ENCODE measurements at places on chromosomes 5 and 9.

DNA sequence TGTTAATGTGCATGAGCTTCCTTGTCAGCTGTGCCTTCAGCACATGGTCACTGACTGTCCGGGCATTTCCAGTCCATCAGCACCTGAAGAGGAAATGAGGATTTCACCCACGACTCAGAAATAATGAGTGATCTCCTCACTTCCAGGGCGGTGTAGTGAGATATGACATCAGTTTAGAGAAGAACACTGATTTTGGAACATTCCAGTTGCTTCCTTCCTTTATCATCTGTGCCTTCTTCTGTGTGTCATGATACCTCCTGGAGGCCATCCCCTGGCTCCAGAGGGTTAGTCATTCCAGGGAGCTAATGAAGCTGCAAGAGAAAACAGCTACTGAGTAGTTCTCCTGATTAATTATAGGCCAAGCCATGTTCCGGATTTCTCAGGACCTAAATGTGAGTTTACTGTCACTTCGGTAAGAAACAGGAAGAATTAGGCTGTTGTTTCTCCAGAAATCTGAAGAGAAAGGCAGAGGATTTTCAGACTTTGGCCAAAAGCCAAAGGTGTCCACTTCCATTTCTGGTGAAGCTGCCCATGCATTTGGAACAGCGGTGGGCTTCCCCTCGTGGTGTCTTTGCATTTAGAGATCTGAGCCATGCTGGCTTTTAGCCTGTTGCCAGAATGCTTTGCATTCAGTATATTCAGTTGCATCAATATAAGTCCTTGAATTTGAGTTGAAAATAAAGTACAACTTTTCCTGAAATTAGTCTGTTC, 161.3 kb upstream of the OTULINL start:
- no peak for DNase-seq

GRCh38 chr9:137745541-137745991, 126.8 kb downstream of the EHMT1 start:
- peak; percentile 42 for DNase-seq

DNA sequence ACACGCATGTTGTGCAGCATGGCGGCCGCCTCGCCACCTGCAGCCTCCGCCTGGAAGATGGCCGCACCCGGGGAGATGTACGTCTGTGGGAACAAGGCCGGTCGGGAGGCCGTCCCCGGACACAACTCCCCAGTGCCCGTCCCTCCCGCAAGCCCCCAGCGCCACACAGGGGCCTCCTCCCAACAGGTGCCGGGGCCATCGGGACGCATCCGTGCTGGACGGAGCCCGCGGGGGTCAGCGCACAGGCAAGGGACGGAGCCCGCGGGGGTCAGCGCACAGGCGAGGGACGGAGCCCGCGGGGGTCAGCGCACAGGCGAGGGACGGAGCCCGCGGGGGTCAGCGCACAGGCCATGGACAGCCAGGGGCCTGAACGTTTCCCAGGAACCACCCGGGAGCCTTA, 26.5 kb downstream of the SLC12A7 start:
- DNase-seq: no peak

GRCh38 chr5:142839711-142840346, 69.7 kb downstream of the ARHGAP26 start:
- DNase-seq: no peak

- no peak for DNase-seq
Measured at GRCh38 chr5:80146046-80146445, 109.8 kb downstream of the SERINC5 start.

DNA sequence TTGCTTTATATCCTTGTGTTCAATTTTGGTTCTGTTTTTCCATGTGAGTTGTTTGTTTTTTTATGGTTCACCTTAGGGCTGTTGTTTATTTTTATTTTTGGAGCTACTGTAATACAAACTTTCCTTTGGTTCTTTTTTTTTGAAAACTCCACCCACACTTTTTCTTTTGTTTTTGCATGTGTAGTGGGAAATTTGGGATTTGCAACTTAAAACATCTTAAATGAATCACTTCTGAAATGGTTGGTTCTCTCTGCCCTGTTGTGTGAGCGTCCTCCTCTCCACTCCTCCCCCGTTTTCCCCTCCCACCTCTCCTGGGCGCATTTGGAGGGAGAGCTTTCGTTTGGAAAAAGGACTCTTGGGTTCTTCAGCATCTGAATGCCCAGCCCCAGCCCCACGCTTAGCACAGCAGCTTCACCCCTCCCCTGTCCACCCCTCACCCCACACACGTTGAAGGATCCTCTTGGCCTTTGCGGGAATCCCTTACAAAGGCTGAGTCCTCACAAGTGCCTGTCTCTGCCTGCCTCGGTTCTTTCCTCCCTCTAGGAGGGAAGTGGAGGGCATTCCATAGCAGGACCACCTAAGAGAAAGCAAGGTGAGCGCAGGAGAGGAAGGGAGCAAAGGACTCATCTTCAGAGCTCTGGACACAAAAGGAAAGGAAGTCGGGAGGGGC, 67.2 kb downstream of the DMRT1 start:
- no peak for DNase-seq

GRCh38 chr5:40669606-40670390, 9.9 kb upstream of the PTGER4 start:
- no peak for DNase-seq

DNA sequence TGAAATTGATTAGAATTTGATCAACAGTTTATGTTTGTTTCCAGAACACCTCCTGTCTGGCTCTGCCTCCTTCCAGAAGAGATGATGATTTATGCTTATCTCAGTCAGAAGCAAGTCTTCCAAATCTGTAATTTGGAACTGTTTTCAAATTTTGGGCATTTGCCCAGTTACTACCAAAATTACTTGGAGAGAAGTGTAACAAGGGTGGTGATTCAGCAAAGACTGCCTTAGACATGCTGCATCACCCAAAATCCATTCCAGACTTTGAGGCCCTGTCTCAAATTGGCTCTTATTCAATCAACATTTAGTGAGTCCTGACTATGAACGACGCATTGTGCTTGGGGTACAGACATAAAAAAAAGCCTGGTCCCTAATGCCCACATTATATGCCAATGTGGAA, 89.4 kb downstream of the SH3TC2 start:
- peak; percentile 47 for DNase-seq

DNA sequence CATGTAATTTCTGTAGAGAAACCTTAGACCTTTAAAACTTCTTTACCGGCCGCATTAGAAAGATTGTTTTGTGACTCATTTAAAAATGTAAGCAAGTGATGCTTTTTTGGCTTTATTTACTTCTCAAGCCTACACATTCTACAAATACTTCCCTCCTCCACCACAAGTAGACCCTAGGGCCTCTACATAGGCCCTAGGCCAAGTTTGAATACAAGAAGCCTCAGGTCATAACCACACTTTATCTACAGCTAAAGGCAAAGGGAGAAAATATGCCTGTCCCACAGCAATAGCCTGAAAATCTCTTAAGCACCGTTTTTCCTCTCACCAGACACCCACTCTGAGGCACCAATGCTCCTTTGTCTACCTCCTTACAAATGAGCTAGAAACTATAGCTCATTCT, 53.9 kb downstream of the CSNK1A1 start:
- DNase-seq: no peak

DNA sequence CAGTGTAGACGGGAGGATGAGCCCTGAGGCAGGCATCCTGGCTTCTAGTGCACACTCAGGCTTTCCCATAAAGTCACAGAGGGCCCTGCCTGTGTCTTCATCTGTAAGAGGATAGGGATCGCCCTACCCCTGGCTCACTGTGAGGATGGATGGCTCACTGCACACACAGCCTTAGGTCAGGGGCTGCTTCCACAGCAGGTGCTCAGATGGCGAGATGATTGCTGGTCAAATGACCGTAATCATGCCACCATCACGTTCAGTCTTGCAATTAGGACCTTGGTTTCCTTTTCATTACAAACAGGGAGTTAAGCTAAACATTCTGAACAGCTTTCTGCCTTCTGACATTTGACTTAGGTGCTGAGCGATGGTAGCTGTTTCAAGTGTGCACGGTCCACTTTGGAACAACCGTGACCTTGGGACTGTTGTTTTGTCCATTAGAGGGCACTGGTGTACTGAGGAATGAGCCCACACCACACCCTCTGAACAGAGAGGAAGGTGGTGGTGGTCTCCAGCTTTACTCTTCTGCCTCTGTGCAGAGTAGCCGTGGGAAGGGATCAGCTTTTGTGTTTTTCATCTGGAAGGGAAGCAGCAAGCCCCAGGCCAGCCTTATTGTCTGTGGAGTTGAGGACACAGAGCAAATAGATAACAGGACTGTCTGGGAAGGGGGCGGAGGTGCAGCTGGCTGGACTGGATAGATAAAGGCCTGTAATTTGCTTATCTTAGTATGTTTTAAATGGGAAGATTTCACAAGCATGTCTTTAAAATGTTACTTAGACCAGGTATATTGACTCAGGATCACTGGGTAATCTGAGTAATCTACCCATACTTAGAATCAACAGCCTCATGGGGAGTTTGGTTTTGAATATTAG, 183.1 kb downstream of the TRIO start:
- DNase-seq: peak; percentile 37

DNA sequence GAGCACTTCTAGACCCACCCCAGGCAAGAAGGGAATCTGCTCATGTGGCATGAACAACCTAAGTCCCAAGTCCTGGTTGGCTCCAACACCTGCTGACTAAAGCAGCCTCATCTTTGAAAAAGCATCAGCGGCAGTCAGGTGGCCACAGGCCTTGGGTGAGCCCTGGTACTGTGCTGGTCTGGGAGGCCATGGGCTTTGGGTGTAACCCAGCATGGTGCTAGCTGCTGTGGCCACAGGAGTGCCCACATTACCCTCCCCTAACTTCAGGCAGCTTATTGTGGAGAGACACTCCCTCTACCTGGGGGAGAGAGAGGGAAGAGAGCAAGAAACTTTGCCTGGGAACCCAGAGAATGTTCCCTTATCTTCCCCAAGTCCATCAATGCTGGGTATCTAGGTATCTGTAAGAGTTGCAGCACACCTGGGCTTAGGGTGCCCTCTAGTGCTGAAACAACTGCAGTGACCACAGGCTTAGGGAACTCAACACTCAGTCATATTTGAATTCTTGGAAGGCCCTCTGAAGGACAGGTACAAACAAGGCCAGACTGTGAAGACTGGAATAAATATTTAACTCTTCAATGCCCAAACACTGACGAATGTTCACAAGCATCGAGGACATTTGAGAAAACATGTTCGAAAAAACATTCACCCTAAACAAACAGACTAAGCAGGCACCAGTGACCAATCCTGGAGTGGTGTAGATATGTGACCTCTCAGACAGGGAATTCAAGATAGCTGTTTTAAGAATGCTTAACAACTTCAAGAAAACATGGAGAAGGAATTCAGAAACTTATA, 69.9 kb upstream of the OR2K2 start:
- DNase-seq: peak; percentile 44

DNA sequence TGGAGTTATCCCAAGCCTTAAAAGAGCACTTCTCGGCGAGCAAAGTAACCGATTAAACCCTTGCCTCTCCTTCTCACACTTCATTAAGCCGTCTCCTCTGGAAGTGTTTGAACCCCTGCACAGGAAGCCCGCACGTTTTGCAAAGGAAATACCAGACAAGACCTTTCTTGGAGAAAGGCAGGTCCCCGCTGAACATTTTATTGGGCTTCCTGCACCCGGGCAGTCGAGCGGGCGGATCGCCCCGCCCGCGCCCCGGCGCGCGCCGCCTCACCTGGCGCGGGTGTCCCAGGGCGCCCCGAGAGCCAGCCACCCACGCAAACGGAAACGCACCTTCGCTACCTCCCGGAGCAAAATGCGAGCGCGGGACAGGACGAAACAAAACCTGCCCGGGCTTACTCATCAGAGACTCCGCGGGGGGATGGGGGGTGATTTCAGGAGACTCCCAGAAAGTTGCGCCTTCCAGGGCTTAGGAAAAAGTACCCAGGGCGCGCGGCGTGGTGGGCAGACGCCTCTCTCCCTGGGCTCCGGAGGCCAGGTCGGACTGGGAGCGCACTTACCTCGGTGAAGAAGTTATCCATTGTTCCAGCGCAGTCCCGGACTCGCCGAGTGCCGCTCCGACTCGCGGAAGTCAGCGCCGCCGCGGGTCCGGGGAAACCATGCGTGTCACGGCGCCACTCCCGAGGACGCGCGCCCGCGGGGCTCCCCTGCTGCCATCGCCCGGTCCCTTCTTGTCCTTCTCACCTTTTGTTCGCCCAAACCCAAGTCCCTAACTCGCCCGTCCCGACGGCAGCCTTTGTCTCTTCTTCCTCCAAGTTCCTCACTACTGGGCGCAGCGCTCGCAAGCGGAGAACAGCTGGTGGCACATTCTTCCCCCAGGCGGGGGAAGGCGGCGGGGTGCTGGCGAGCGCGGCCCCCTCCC, 598 bp downstream of the MYO10 start:
- DNase-seq: peak; percentile 62

GRCh38 chr5:36875051-36875789, 1.3 kb upstream of the NIPBL start:
- DNase-seq: peak; percentile 73

GRCh38 chr5:38563624-38564023, 7.2 kb upstream of the LIFR start:
- no peak for DNase-seq

DNA sequence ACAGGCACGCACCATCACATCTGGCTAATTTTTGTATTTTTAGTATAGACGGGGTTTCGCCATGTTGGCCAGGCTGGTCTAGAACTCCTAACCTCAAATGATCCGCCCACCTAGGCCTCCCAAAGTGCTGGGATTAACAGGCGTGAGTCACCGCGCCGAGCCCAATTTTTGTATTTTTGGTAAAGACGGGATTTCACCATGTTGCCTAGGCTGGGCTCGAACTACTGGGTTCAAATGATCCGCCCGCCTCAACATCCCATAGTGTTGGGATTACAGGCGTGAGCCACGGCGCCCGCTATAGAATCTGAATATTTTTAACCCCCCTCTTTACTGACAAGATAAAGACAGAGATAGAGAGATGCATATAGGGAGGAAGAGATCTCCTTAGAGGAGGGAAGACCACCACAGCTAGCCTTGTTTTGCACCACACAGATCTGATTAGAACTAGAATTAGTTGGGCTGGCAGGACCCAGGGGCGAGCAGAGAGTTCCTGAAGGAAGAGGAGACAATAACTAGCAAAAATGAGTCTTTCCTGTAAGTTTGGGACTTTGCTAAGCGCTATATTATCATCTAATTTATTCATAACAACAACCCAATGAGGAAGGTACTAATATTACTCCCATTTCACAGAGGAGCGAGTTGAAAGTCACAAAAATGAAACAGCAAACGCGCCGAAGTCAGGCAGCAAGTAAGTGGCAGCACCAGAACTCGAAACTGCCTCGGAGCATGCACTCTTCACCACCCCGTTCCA, 1.5 kb upstream of the ANKHD1 start:
- DNase-seq: no peak

DNA sequence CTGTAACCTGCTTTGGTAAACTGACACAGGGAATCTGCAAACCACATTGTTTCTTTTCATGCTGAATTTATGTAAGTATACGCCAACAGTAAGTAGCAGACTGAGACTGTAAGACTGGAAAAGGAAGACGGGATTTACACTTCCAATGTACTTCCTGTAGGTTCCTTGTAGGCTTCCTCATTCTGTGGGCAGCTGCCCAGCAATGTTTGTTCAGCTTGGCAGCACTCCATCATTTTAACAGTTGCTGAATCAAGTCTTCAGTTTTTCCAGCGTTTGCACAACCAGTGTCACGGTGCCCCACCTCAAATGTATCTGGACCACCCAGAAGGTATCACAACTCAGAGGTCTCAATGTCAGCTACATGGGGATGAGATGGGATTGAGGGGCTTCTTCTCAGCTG, 232.6 kb downstream of the PRDM9 start:
- DNase-seq: no peak

GRCh38 chr5:66367814-66368541, 223.9 kb downstream of the SREK1 start:
- DNase-seq: no peak

Measured in dermis blood vessel endothelial cell (primary cell).